Bone marrow (tissue), 2 donors: ENCODE measurements at places on chromosomes 13 and 19.

GRCh38 chr13:30388406-30389283 lies 33.6 kb upstream of the UBE2L5 start:
- DNase-seq = no peak

- no peak for DNase-seq
Observed at GRCh38 chr19:33411621-33412180, 38.2 kb downstream of the CEBPG start.

DNA sequence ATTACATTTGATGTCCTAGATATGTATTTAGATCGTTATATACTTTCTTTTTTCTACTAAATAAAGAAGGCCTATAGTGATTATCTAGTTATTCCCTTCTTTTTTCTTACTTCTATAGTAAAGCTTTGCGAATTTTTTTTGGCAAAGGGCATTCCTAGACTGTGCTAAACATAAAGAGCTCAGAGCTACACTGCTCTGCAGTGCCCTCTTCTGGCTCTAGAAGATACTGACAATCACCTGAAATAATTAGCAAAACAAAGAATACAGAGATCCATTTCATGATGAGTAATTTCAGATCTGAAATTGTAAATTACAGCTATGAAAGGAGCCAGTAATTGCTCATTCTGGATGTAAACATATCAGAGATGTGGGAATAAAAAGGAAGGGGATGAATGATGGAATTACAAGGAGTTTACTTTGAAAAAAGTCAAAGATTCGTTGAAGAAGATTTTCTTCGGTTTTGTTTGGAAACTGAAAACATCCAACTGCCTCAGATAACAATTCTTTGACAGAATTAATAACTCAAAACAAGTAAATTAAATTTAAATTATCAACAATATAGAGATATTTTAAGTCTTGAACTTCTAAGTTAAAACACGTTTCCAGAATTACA lies 288.5 kb downstream of the NALCN start:
- no peak for DNase-seq

DNA sequence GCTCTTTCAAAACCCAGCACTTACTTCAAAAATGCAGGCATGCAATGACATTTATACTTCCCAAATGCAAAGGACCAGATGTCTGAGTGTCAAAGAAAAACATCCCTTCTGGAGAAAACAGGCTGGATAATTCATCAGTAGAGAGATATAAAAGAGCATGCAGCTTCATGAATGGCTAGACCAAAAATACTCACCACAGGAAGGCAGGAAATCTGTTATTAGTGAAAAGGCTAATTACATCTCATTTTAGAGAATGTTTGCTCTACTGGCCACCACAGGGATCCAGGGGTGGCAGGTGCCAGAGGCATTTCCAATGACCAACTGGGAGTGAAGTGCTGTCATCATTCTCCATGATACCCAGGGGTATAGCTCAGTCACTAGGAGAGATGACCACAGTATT lies 106.5 kb downstream of the LHFPL6 start:
- DNase-seq = no peak

- no peak for DNase-seq
Observed at GRCh38 chr19:19026299-19026971, 6.9 kb downstream of the SUGP2 start.

DNA sequence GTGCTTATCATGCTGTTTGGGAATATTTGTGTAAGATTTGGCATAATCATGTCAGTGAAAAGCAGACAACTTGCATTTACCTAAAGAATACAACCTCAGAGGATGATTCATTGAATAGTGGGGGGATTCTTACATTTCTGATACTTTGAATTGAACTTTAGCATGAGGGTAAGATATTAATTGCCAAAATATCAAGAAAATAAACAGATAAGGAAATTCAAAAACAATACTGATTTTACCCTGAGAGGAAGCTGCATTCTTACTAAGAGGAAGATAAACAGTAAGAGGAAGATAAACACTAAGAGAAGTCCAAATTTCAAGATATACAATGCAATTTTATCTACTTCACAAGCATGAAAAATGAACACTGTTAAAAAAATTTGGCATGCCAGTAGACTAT lies 2564.3 kb upstream of the PCDH20 start:
- DNase-seq = no peak

- no peak for DNase-seq
Observed at GRCh38 chr13:29763436-29764180, 86.8 kb downstream of the UBL3 start.

- no peak for DNase-seq
Observed at GRCh38 chr13:52851137-52851962, 2.9 kb upstream of the PCDH8 start.

- no peak for DNase-seq
Observed at GRCh38 chr13:113448885-113449692, 4.2 kb downstream of the ADPRHL1 start.

- DNase-seq = peak; percentile 38
Observed at GRCh38 chr19:3506384-3507340, 551 bp downstream of the FZR1 start.

DNA sequence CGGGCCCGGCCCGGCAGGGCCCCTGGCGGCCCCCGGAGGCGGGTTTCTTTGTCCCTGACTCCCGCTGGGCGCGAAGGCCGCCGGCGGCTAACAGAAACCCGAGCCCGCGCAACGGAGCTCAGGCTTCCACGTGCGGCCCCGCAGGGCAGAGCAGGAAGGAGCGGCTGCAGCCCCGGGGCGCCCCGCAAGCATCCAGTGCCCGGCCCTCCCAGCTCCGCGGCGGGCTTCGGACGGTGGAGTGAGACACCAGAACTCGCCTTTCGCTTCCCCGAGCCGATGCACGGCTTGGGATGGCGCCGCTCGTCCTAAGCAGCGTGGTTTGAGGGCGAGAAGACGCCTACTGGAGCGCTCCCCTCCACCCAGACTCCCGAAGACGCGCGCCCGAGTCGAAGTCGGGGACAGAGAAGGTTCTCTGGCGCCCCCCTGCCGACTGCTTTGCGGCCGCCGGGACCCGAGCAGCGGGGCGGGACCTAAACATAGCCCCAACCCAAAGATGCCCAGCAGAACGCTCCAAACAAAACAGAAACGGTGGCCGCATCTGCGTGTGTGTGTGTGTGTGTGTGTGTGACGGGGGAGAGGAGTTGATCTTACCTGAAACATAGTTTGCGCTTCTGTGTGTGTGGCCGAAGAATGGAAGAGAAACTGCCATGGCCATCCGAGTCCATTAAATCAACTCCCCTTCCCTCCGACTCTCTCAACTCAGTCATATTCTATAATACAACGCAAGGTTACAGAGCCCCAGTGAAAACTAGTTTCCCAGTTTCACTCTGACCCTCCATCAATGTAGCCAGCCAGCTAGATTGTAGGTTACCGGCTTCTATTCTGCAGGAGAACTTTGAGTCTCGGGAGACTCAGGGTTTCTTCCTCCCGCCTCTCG lies 629 bp upstream of the FGF9 start:
- peak; percentile 55 for DNase-seq

GRCh38 chr19:3120611-3121276 lies 15.1 kb upstream of the GNA15 start:
- DNase-seq = no peak

GRCh38 chr13:112079696-112080095 lies 12.7 kb downstream of the SOX1 start:
- no peak for DNase-seq

DNA sequence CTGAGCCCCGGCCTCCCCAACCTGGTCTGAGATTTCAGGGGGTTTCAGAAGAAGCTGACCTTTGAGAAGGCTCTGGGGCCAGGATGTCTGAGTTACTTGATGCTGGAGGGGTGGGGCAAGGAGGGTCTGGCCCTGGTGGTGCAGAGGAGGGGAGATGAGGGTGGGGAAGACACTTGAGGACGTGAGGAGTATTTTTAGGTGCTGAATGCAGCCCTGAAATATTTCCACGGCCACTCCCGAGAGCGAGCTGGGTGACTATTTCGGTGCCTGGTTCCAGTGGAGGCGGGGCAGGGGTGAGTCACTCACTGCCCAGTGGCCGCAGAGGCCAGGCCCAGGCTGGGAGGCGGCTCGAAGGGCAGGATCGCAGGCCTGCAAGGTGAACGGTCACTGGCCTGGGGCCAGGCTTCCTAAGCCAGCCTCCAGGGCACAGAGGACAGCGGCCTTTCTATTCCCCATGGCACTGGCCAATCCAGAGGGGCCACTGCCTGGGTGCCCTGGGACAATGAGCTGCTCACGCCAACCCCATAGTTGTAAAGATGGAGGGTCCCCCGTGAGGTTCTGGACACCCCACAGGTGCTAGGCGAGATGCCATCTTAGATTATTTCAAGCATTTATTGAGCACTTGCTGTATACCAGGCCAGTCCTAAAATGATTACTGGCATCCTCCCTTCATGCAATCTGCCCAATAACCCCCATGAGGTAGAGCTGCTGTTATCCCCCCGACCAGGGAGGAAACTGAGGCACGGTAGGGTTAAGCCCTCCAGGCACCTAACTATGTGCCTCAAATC lies 19.7 kb upstream of the JUND start:
- peak; percentile 40 for DNase-seq

DNA sequence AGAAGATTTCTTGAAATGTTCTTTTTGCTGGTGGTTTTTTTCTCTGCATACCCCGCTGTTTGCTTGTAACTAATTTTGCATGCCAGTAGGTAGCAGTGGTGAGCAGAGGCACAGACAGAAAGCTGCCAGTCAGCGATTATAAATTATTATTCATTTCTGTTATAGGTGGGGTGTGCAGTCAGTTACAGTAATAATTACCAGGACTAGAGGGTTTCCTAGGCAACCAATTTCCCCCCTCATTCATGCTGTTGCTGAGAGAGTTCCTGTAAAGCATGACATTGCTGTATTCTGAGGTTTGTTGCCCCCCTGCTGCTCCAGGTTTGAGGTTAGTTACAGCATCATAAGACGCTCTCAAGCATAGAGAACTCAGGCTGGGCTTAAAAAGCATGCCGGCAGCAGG lies 104.5 kb downstream of the URI1 start:
- no peak for DNase-seq

GRCh38 chr19:588093-588740 lies 1.5 kb upstream of the HCN2 start:
- DNase-seq = peak; percentile 64

DNA sequence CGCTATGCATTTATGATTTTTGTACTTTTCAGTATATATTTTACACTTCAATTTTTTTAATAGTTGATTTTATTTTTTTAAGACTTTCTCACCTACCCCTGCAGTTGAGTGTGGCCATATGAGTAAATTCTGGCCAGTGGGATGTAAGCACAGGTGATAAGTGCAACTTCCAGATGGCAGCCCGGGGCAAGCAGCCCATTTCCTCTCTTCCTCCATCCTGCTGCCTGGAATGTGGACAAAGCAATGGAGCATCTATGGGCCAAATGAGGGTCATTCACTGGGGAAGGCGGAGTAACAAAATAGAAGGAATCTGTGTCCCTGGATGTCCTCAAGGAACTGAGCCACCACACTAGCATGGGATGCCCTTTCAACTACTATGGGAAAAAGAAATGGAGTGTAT lies 12.3 kb downstream of the RFXAP start:
- no peak for DNase-seq

GRCh38 chr19:7191946-7192691 lies 102.1 kb downstream of the INSR start:
- DNase-seq = no peak

DNA sequence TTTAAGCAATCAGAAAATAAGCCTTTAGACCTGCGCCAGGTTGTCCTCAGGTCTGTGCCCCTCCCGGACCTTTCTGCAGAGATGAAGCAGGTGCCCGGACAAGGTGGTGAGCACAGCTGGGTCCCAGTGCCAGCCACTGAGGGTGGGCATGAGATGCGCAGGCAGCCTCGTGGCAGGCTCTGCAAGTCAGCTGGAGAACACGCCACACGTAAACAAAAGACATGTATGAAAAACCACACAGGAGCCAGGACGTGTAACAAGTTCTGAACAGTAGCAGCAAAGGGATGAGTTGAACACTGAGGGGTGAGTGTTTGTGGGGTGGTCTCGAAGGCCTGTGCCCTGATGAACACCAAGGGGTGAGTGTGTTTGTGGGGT lies 68.8 kb upstream of the MCF2L start:
- no peak for DNase-seq

DNA sequence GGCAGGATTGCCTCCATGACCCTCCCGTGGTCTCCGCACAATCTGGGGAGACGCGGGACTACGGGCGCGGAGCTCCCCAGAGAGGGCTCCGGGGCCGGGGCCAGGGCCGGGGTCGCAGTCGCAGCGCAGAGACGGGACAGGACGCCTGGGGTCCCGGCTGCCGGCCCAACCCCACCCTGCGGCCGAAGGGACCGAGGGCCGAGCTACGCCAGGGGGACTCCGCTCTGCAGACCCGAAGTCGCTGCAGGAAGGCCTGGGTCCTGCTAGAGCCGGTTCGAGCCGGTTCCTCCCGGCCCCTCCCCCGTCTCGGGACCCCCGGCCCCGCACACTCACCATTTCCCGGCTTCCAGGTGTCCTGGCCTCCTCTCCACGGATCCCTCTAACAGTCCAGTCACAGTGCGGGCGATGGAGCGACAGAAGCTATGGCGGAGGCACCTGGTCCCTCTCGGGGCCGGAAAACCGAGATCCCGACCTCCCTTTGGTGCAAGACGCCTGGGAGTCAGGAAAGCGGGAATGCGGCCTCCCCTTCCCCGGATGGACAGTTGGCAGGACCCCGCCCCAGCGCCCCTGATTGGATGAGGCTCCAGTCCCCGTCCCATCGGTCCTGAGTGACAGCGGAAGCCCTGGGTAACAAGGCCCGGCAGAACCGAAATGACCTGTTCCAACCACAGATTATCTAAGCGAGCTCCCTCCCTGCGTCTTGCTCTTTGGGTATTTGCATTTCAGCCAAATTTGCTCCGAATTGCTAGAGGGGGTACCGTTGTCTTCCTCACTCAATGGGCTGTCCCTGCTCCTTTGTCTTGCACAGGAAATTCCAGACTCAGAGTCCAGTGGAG lies at the start of gene ZNF625:
Gene ZNF625, minus strand, starts transcription at position 512 of the 836 bp plus-strand sequence. Its CDS starts 176 bp downstream, at position 336.
- DNase-seq = peak; percentile 57

- no peak for DNase-seq
Observed at GRCh38 chr19:35739275-35740107, 2.8 kb downstream of the IGFLR1 start.

DNA sequence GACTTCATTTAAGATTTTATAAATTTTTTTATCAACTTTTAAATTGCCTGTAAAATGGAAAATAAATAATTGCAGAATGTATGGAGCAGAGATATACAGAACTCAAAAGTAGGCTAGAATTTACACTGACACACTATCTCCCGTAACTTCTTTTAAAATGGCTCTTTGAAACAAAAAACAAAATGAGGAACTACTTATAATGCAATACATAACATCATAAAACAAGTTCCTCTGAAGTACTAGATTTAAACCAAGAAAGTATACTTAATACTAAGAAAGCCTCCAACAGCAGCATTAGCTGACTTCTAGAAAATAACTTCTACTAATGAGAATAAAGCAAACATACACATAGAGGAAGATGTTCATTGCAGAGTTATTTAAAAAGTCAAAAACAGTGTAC lies 17.0 kb downstream of the RBM26 start:
- peak; percentile 51 for DNase-seq

DNA sequence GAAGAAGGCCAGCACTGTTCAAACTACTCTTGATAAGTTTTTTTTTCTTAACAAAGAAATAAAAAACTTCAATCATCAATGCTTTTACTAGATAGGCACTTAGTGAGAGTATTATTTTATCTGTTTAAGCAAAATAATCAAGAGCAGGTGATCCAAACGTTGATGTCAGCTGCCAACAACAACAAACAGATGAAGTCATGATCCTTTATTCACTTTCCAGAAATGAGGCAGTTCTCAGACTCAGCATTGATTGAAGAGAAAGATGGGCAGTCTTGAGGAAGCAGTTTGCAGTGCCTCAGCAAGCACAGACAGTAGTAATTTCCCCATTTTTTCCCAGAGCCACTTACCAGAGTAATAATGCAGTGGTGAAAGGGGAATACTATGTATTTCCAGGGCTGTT lies 38.4 kb upstream of the CSNK1A1L start:
- DNase-seq = no peak
